Ovary (tissue), 10 donors: ENCODE measurements at places on chromosomes 2 and 18.

- no peak for DNase-seq
These were observed 291.5 kb upstream of the CCDC68 start for GRCh38 chr18:55250768-55251173.

DNA sequence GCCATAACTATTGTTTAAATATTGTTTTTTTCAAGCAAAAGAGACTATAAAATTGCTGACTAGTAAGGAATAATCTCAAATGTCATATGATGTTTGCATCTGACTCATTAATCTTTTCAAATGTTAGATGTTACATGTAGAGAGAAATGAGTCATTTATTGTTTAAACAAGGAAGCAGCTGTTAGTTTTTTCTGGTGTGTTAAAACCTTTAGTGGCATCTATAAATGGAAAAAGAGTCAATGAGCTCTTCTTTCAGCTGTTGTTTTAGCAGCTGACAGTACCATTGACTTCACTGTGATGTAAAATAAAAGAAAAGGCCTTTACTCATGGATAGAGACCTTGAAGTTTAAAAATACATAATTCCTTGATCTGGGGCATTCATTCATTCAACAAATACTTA is 1.8 kb upstream of the KLHL41 start:
- no peak for DNase-seq

GRCh38 chr2:170823088-170823897 is 6.6 kb downstream of the GAD1 start:
- no peak for DNase-seq

DNA sequence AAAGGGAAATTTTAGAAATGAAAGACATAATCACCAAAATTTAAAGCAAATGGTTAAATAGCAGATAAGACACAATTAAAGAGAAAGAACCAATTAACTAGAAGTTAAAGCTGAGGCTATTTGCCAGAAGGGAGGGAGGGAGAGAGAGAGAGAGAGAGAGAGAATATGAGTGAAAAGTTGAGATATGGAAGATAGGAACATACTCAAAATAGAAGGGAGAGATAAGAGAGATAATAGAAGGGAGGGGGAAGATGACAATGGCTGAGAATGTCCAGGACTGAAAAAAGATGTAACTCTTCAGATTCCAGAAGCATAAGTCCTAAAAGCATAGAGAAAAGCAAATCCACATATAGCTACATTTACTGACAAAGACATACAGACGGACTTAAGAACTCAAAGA is 17.1 kb upstream of the AAK1 start:
- no peak for DNase-seq

GRCh38 chr2:118294063-118294462 is 205.8 kb downstream of the INSIG2 start:
- no peak for DNase-seq

DNA sequence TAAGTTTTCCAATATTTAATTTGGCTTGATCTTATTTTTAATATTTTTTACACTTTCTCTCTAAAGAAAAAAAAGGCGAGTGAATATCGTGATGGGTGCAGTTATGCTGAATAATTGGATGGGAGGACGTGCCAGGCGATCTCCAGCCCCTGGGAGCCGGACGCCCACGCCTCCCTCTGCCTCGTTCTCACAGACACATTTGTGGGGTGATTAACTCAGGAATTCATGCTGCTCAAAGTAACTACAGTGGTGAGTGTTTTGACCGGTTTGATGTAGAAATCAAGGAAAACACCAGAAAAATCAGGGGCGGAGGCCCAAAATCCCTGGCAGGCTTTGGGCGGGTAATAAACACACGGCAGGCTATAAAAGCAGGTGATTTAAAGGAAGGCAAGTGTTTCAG is 736.8 kb upstream of the SALL3 start:
- DNase-seq = no peak

GRCh38 chr2:10344105-10345066 is 41.7 kb downstream of the HPCAL1 start:
- no peak for DNase-seq

- no peak for DNase-seq
These were observed 109.9 kb downstream of the ZNF236 start for GRCh38 chr18:76932026-76932819.

GRCh38 chr2:182715121-182715891 is 751 bp upstream of the DNAJC10 start:
- no peak for DNase-seq

DNA sequence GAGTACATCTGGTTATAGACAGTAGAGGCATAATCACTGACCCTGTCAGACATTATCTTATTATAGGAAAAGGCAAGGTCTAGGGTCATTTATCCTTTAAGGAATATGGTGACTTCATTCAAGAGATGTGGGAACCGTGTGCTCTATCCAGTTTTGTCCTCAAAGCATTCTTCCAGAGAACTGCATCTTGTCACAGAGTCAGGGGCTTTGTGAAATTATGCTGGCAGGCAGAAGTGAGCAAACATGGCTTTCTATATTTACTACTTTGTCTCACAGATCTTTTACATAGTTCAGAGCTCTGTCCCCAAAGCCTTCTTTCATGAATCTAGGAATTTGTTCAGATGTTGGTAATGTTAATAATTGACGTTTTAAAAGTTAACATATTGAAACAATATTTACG is 177.4 kb downstream of the ASXL3 start:
- no peak for DNase-seq

DNA sequence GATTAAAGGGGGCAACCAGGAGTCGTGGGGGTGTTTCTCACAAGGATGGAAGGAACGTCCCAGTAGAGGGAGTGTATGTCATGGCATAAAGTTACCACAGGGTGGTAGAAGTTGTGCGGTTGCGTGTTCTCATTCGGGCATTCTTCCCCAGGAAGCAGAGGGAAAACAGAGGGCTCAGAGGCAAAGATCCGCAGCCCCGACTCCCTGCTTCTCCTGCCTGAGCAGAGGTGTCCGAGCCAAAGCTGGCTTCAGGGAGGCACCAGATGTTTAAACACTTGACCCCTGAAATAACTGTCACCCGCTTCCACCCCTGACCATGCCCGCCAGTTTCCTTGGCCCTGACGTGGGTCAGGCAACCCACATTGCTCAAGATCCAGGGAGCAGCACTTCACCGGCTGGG is 83.7 kb downstream of the EN1 start:
- no peak for DNase-seq

- no peak for DNase-seq
These were observed 22.4 kb downstream of the SERPINB12 start for GRCh38 chr18:63564561-63564960.

DNA sequence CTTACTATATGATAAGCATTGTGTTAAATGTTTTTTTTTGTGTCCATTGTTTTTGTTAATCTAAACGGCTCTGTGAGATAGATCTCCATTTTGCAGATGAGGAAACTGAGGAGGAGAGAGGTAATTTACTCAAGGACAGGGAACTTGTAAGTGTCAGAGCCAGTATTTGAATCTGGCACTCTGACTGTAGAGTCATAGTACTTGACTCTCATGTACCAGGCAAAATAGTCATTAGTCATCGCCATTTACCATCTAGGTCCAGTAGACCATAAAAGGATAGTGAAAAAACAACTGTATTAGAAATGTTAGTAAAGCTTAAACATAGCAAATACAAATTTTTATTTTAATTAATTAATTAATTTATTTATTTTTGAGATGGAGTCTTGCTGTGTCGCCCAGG is 4.8 kb downstream of the PSMD14 start:
- DNase-seq = no peak

GRCh38 chr18:61666876-61667590 is 225.8 kb downstream of the RNF152 start:
- no peak for DNase-seq

DNA sequence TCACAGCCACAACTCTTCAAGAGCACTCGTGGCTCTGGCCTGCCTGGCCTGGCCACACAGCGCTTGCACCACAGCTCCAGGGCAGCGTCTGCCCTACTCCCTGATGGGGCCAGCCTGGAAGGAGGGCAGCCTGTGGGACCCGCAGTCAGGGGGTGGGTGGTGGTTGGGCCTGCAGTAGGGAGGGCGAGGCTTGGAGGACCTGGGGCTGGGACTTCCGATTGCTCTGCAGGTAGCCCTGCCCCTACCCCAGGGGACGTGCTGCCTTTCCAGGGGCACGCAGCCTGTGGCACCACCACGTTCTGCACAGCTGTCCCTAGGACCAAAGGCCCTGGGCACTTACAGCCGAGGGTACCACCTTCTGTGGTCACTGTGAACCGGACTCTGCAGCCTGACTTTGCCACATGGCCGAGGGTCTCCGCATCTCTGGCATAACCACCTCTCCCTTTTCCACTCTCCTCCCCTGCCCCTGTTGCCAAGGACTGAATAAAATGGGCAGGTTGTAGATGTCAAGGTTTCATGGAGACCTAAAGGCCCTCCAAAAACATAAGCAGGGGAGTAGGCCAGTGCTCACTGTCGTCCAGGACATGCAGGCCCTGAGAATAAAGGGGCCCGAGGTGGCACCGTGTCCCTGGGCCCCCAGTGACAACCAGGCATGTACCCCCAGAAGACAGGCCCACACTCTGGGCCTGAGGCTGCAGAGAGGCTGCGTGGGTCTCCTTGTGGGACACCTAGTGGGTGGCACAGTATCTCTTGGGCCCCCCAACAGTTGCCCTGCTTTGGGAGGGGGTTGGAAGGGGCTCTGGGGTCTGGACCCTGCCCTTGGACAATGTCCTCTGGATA is 87.3 kb downstream of the INHBB start:
- DNase-seq = no peak

DNA sequence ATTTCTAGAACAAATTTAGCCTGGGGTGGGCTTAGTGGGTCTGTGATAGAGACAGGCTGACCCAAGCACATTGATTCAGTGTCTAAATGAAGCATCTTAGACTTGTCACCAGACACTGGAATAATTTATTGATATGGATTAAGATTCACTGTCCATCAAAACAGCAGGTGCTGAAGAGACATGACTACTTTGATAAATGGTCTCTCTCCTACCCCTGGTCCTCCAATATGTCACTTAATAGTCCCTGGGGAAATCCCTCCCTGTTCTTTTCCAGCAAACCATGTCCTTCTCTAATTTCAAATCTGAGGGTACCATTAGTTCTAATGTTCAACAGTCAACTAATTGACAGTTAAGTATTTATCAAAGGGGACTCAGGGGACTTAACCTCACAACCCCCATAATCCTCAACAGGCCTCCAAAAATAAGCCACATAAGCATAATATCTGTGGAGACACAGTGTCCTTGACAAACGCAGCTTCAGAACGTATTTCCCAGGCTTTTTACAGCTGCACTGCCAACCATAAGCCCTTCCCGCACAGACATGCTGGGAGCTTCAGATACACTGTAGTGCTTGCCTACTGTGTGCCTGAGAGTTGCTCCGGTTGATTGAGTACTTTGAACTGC is 391.0 kb downstream of the THSD7B start:
- DNase-seq = no peak

DNA sequence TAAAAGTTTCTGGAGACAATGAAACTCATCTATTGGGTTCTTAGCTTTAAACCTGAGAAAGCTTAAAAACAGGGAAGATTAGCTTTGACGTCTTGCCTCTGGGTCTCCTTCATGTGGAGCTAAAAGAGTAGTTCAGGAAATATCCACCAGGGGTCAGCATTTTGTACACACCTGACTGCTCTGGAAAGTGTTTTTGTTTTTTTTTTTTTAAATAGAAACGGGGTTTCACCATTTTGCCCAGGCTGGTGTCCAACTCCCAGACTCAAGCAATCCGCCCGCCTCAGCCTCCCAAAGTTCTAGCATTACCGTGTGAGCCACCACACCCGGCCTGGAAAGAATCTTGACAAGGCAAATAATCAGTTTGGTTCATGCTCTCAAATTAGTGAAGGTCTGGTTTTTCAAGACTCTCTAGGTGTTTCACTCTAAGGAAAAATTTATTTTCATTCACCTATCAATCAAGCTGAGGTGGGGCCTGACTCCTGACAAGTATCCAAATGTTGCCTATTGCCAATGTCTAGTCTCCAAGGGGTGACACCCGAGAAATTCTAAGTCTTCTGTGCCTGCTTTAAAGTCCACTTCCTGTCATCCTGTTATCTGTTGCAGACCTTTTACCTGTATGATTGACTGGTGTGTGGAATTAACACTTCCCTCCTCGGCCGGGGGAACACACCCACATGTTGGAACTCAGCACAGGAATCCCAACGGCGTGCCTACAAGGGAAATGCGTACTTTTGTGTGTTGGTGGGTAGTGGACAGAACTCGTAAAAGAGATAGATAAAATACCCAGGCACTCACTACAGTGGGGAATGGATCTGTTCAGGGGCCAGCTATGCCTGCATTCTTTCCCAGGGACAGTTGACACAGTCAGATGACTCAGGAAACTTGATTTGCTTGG is 11.3 kb downstream of the IL1RN start:
- DNase-seq = no peak

DNA sequence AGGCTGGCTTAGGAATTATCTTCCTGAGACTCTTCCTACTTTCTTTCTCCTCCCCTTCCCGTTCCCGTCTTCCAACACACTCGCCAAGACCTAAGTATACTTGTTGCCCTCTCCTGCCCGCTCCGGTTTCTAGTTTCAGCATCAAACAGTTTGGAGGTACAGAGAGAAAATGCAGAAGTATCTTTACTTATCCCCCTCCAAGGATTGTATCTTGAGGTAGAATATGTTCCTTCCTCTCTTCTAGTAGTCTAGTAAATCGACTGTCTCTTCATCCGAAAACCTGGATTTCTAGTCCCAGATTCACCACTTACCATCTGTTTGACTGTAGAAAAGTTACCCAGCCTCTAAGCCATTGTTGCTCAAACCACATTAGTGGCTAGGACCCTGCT is 755 bp downstream of the EIF4E2 start:
- DNase-seq = no peak

GRCh38 chr2:174717916-174718315 is 46.4 kb downstream of the CHRNA1 start:
- DNase-seq = no peak

- DNase-seq = no peak
These were observed 432.7 kb upstream of the TRIB2 start for GRCh38 chr2:12284037-12284436.

- DNase-seq = no peak
These were observed 4.1 kb upstream of the VRK2 start for GRCh38 chr2:58042486-58042970.

- no peak for DNase-seq
These were observed 202.7 kb downstream of the EIPR1 start for GRCh38 chr2:3174626-3175567.

- DNase-seq = no peak
These were observed 29.5 kb downstream of the RNF144A start for GRCh38 chr2:6946722-6947121.

GRCh38 chr2:58476556-58476955 is 235.4 kb upstream of the FANCL start:
- no peak for DNase-seq

- no peak for DNase-seq
These were observed 170.1 kb downstream of the FHOD3 start for GRCh38 chr18:36467614-36468013.

DNA sequence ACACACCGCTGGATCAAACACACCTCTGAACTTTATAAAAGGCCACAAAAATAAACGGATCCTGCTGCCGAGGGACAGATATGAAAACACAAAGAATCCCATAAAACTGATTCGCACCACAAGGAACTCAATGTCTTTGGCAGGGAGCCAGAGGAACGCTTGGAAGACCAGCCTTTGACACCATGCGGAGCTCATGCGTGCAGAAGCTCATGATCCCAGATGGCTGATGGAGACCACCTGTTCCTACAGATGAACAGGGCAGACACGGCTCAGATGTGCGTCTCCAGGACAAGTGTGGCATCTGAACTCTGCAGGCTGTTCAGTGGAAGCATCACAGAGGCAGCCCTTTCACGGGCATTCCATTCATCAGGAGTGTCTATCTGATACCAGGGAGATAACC is 24.9 kb downstream of the COPS9 start:
- no peak for DNase-seq

- peak; percentile 53 for DNase-seq
These were observed 1.1 kb downstream of the COBLL1 start for GRCh38 chr2:164840458-164840929.
